C1 segment of cervical spinal cord (tissue), 14 donors: ENCODE measurements at places on chromosomes 2 and 18.
A peak's percentile ranks its signal among the peaks of the same experiment; 100 is the strongest.

DNA sequence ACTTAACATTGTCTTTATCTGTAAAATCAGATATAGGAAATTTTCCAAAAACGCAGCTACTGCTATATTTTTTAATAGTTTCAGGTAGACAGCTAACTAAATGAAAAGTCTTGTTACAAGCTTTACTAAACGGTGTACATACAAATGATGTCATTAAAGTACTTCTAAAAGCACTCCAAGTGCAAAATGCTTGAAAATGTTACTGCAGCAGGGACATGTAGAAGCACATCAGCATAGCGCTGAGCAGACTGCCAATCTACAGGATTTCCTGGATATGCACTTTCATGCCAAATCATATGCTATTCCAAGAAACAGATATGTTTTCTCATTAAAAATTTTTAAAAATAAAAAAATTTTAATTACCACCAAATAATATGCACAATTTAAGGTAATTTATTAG is 61.7 kb downstream of the SMAD2 start:
- no peak for DNase-seq

- DNase-seq = no peak
Measured at GRCh38 chr2:54955358-54956110, 94.7 kb downstream of the RTN4 start.

- DNase-seq = no peak
Measured at GRCh38 chr2:65231892-65232477, 4.4 kb downstream of the ACTR2 start.

DNA sequence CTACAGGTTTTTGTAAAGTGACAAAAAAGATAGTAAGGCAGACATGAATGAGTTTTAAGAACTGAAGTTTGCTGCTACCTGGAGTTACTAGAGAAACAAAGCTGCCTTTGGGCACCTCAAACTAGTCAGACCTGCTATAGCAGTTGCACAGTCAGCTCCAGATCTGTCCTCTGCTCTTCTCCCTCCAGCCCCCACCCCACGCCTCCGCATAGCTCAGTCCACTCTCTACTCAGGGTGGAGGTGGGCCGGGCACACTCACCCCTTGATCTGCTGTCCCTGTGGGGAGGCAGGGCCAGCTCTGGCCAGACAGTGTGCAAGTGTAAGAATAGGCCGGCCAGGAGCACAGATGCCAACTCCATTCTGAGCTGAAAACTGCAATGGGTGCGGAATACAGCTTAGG is 4.1 kb downstream of the SERTAD2 start:
- peak; percentile 32 for DNase-seq

DNA sequence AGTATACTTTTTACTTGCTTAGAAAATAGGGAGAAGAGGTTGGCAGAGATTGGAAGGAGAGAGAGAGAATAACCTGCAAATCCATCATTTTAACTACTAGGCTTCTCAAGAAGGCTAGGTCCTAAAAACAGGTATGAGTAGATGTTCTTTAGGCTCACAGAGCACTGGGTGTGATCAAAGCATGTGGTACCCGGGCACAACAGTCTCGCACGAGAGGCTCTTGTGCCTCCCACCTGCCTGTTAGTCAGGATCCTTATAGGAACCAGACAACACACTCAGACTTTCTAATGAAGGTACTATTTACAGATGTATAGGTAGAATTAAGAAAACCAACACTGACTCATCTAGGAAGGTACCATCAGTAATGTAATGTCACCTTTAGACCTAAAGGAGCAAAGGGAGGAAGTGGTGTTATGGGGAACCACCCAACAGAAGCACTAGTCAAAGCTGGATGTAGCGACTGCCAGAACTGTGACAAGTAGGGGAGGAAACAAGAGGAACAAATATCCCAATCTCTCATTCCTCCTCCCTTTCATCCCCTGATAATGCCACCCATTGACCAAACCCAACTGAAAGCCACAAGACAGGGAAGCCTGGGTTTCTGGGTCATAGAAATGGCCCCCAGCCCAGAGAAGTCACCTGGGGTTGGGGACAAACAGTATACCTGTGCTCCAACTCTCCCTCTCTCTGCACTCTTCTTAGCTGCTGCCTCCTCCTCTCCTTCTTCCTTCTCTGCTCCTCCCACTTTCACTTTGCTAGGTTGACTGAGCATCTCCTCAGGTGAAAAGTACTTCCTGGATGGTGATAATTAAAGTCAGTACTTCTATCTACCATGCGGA is 16.0 kb upstream of the MARCHF4 start:
- no peak for DNase-seq

DNA sequence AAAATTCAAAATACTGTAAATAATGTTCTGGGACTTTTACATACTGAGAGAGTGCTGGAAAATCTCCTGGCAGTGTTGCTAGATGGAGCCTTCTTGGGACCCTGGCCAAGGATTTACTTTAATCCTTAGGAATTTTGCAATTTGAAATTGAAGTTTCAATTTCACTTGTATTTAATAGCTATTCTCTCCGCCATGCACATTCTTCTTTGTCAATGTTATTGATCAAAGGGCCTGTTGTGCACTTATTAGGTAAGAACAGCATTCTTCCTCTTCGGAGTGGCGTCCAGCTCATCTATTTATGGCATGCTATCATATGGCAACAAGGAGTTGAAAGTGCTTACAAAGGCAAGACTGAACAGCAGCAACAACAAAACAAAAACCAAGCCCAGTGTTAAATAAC is 40.1 kb upstream of the SOS1 start:
- no peak for DNase-seq
